Hematopoietic multipotent progenitor cell treated with erythropoietin and hydrocortisone succinate and interleukin-3 and kit ligand, for 17 days (in vitro differentiated cells): ENCODE measurements at places on chromosomes 7 and 10.

- DNase-seq: no peak
Observed at GRCh38 chr10:108662975-108663374, 1260.3 kb downstream of the XPNPEP1 start.

DNA sequence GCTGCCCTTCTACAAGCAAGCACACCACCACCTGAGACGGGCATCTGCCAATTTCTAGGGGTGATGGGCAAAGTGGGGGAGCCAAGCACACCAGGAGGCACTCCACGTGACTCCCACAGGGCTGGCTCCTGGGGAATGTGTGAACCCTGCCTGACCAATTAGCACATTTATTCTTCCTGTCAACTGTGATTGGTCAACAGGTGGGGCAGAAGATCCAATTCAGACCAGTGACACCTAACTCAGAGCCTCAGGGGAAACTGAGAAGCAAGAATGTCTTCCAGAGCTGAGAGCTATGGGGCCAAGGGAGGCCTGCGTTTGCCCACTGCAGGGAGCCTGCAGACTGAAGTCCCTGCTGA, 15.4 kb downstream of the TMEM273 start:
- no peak for DNase-seq

- no peak for DNase-seq
Observed at GRCh38 chr7:118029826-118030422, 154.0 kb upstream of the LSM8 start.

- DNase-seq: no peak
Observed at GRCh38 chr10:97138846-97139245, 46.9 kb downstream of the SLIT1 start.

GRCh38 chr10:50593523-50594376, 30.0 kb downstream of the SGMS1 start:
- no peak for DNase-seq

GRCh38 chr7:79308192-79308591, 145.3 kb downstream of the MAGI2 start:
- no peak for DNase-seq
